Fibroblast of lung (primary cell): ENCODE measurements at places on chromosomes 13 and 19. TPM values are rescaled to one million over a fixed set of nuclear protein-coding genes. Genes with fewer than 3 reads are reported as not detected.

The STRN4 gene
- total RNA-seq: 52.9 and 56.0 TPM in 2 replicates

The FAM83E gene
- total RNA-seq: 0.50 and 1.0 TPM in 2 replicates

The LRRC4B gene
- 0.17 and 0.26 TPM in 2 replicates for total RNA-seq

The FSTL3 gene
- 26.8 and 36.5 TPM in 2 replicates for total RNA-seq

The NLRP9 gene
- not detected in 2 replicates for total RNA-seq

DNA sequence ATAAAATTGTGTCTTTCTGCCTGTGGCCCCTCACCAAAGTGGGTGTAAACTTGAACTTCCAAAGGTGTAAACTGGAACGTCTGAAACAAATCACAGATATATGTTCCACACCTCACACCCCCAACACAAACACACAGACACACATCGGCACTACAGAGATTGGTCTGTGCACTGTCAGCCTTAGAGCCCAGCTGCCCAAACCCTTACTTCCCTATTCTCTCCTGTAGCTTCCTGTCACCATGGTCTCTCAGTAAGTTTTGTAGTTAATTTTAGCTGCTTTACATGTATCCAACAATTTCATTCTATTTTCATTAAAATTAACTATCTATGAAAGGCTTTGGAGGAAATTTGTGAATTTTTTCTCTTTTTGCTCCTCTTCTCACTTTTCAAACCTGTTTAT lies 5.4 kb downstream of the TM9SF2 start:
- H3K27ac ChIP-seq: no peak overlapping the region
- H3K27me3 ChIP-seq: no peaks in the 10 kb centered on the region
- no peak for DNase-seq

DNA sequence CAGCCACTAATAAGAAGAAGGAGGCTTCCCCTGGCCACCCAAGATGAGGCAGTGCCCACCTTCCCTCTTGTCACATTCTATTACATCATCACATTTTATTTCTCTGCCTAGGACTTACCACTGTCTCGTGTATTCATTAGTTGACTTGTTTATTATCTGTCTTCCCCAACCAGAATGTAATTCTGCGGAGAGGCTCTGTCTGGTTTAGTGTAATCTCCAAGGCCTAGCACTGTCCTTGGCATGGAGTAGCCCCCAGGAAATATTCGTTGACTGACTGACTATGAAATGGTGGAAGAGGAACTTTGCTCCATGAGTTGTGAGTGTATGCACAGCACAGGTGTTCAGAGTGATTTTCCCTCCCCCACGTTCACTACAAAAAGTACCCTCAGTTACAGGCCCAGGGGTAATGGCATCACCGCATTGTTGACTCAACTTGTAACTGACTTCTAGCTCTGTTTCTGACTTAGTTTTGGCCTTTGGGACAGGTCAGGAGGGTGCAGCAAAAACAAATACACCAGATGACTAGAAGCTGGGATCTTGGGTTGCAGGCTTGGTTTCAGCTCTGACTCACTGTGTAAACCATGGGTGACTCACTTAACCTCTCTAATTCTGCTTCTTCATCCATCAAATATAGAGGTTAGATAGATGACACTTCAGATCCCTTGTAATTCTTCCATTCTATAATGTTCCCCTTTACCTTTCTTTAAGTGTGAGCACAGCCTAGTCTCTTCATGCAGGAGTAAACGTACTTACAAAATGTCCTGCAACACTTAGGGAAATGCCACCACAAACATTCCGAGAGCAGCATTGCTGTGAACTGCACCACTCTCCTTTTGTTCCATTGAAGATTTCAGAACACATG lies 229.7 kb downstream of the KCNRG start:
- H3K4me1 ChIP-seq: peaks cover 7% of the 10 kb centered on the region
- H3K27me3 ChIP-seq: peaks cover 2% of the 10 kb centered on the region
- H3K4me3 ChIP-seq: no peak overlapping the region
- H3K27ac ChIP-seq: no peak overlapping the region
- H3K36me3 ChIP-seq: no peaks in the 10 kb centered on the region
- peak; percentile 92 for DNase-seq

DNA sequence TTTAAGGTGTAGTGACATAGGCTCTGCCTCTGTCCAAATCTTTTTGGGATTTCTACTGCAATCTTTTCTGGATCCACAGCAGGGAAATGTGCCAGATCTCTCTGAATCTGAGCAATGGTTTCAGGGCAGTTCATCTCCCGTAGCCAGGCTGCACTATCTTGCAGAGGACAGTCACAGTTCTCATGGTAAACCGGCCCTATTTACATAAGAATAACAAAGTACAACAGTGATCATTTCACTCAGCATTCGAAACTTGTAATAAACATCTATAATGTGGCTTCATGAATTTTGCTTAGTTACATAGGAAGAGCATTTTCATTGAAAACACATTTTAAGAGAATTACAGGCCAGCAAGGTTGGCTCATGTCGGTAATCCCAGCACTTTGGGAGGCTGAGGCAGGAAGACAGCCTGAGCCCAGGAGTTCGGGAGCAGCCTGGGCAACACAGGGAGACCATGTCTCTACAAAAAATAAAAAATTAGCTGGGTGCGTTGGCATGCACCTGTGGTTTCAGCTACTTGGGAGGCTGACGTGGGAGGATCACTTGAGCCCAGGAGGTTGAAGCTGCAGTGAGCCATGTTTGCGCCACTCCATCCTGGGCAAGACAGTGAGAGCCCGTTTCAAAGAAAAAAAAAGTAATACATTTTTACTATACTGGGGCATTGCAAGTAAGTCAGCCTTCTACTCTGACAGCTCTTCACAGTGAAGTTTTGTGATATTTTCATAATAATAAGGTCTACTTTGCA lies 5.0 kb downstream of the POGLUT2 start:
- H3K27me3 ChIP-seq: no peaks in the 10 kb centered on the region
- no peak for DNase-seq
- peaks cover 2% of the 10 kb centered on the region for H3K4me1 ChIP-seq
- no peak overlapping the region for H3K27ac ChIP-seq
- H3K36me3 ChIP-seq: peaks cover 3% of the 10 kb centered on the region

- no peaks in the 10 kb centered on the region for H3K27me3 ChIP-seq
- no peak overlapping the region for H3K4me3 ChIP-seq
- H3K4me1 ChIP-seq: no peaks in the 10 kb centered on the region
- no peak for DNase-seq
These were observed 192.4 kb downstream of the NUFIP1 start for GRCh38 chr13:44796597-44797490.

- H3K27ac ChIP-seq: no peak overlapping the region
- peaks cover 14% of the 10 kb centered on the region for H3K4me1 ChIP-seq
- peak; percentile 61 for DNase-seq
- no peaks in the 10 kb centered on the region for H3K27me3 ChIP-seq
These were observed 26.3 kb downstream of the EPS15L1 start for GRCh38 chr19:16445238-16446107.

- peaks cover 21% of the 10 kb centered on the region for H3K4me1 ChIP-seq
- no peak overlapping the region for H3K4me3 ChIP-seq
- H3K36me3 ChIP-seq: peaks cover 39% of the 10 kb centered on the region
- no peak overlapping the region for H3K27ac ChIP-seq
- no peaks in the 10 kb centered on the region for H3K27me3 ChIP-seq
These were observed 45.3 kb downstream of the CAPN12 start for GRCh38 chr19:38699027-38699346.

DNA sequence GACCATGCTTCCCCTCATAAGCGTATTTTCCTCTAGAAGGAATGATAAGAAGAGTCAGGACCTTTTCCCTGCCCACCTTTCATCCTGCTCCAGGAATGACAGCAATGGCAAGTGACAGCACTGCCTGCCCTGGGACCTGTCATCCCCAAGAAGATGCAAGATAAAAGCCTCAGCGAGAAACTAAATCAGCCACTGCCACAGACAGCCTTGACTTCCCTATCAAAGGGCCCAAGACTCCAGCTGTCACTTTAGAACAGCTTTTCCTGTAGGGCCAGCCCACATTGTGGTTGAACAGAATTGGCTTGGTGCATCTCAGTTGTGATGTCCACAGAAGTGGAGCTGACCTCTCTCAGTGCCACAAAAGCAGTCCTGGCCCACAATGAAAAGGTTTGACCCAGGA lies 1.1 kb downstream of the RAB8A start:
- H3K4me1 ChIP-seq: peaks cover 9% of the 10 kb centered on the region
- no peaks in the 10 kb centered on the region for H3K27me3 ChIP-seq
- no peak for DNase-seq
- H3K36me3 ChIP-seq: peaks cover 4% of the 10 kb centered on the region
- H3K4me3 ChIP-seq: peak overlapping the region; percentile 97
- no peak overlapping the region for H3K27ac ChIP-seq

DNA sequence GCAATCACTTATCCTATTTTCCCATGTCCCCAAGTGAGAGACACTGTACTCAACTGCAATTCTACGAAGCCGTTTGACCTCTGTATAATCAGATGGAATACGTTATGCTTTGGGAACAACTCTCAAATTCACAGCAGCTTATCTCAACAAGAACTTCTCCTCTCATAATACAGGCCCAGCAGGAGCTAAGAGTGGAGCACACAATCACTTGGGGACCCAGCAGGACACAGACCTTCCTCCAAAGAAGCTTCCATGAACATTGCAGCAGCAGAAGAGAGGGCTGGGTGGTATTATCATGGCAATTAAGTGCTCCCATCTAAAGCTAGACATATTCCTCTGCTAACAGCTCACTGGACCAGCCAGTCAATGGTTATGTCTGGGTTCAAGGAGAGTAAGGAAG lies 428.3 kb upstream of the MIR17HG start:
- no peak overlapping the region for H3K4me3 ChIP-seq
- H3K4me1 ChIP-seq: no peaks in the 10 kb centered on the region
- DNase-seq: no peak
- no peaks in the 10 kb centered on the region for H3K27me3 ChIP-seq
- no peak overlapping the region for H3K27ac ChIP-seq

GRCh38 chr13:106028911-106029310 lies 506.6 kb downstream of the EFNB2 start:
- H3K27me3 ChIP-seq: no peaks in the 10 kb centered on the region
- H3K4me1 ChIP-seq: peaks cover 2% of the 10 kb centered on the region
- no peak for DNase-seq
- no peak overlapping the region for H3K27ac ChIP-seq

DNA sequence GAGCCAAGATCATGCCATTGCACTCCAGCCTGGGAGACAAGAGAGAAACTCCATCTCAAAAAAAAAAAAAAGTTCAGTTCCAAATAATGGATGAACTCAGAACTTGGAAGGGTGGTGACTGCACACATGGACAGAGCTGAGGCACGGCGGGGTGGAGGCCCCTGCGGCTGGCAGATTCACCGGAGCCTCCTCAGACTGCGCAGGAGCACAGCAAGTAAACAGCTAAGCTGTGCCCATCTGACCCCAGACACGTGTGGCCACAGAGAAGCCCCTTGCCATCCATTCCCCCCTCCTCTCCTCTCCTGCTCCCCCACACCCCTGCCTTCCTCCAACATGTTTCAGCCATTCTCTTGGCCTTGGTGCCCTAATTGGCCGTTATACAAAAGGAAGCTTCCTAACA lies 15.6 kb upstream of the PROZ start:
- DNase-seq: no peak
- no peak overlapping the region for H3K27ac ChIP-seq
- no peaks in the 10 kb centered on the region for H3K36me3 ChIP-seq
- H3K4me3 ChIP-seq: no peak overlapping the region
- no peaks in the 10 kb centered on the region for H3K4me1 ChIP-seq

DNA sequence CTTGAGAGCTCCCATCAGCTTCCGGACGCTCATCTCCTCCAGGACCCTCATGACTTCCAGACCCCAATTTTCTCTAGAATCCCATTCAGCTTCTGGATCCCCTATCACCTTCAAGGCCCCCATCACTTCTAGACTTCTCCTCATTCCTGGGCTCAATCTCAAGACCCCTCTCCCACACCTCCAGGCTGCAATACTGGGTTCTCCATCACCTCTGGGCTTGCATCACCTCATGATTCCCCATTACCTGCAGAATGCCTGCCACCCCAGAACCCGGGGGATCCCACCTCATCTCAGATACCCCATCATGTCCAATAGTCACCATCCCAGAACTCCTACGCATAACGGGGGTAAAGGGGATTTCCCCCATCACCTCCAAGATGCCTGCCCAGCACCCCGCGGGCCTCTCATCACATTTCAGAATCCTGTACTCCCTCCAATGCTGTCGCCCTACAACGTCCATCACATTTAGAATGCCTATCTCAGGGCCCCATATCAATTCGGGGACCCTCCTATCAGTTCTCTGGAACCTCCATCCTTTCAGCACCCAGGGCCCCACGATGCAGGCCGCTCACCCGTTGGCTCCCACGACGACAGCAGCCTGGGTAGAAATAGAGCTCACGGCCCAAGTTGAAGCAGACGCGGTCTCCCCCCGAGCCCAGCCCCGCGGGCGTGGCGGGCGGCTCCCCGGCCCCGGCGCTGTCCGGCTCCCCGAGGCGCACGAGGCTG lies 738 bp downstream of the DMWD start:
- H3K27me3 ChIP-seq: no peaks in the 10 kb centered on the region
- H3K4me3 ChIP-seq: peak overlapping the region; percentile 92
- H3K27ac ChIP-seq: peak overlapping the region; percentile 69

GRCh38 chr13:42836930-42837690 lies 55.7 kb downstream of the FAM216B start:
- H3K27ac ChIP-seq: peak overlapping the region; percentile 81
- peaks cover 4% of the 10 kb centered on the region for H3K27me3 ChIP-seq

GRCh38 chr13:52599037-52599847 lies 43.0 kb upstream of the HNRNPA1L2 start:
- H3K27me3 ChIP-seq: no peaks in the 10 kb centered on the region
- no peaks in the 10 kb centered on the region for H3K36me3 ChIP-seq
- no peak overlapping the region for H3K4me3 ChIP-seq
- DNase-seq: peak; percentile 82
- H3K27ac ChIP-seq: no peak overlapping the region
- no peaks in the 10 kb centered on the region for H3K4me1 ChIP-seq

GRCh38 chr19:7224209-7224686 lies 70.0 kb downstream of the INSR start:
- peaks cover 2% of the 10 kb centered on the region for H3K27me3 ChIP-seq
- H3K4me1 ChIP-seq: no peaks in the 10 kb centered on the region
- DNase-seq: peak; percentile 32
- no peaks in the 10 kb centered on the region for H3K36me3 ChIP-seq
- H3K27ac ChIP-seq: no peak overlapping the region
- H3K4me3 ChIP-seq: no peak overlapping the region

DNA sequence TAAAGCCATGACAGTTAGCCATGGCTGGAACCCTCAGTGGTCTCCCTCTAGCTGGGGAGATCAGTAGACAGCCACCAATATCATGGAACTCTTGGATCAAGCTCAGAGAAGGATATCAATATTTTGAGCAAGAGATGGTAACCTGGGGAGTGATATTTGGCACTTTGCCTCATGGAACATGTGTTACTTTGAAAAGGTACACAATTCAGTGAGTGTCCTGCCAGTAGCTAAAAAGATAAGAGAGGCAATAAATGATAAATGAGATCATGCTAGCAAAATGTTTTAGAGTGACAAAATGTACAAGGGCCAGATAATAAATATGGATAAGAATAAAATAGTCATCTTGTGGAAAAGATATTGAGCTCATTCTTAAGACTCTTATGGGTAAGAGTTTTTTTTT lies 1618.7 kb downstream of the OLFM4 start:
- no peak overlapping the region for H3K27ac ChIP-seq
- H3K36me3 ChIP-seq: no peaks in the 10 kb centered on the region
- DNase-seq: no peak

- H3K27ac ChIP-seq: no peak overlapping the region
- H3K36me3 ChIP-seq: no peaks in the 10 kb centered on the region
- no peaks in the 10 kb centered on the region for H3K27me3 ChIP-seq
- no peaks in the 10 kb centered on the region for H3K4me1 ChIP-seq
- no peak overlapping the region for H3K4me3 ChIP-seq
These were observed 2.8 kb downstream of the PCDH9 start for GRCh38 chr13:67227131-67227983.
